Tibial nerve (tissue), 4 donors: ENCODE measurements at places on chromosomes 12 and 14. TPM values are rescaled to one million over a fixed set of nuclear protein-coding genes. Genes with fewer than 3 reads are reported as not detected.

Gene SSTR1
- 1.0 TPM for total RNA-seq

Gene PDZRN4
- total RNA-seq = 177 TPM

Gene BDKRB1
- total RNA-seq = 0.63 TPM

Gene KLRD1
- total RNA-seq = 1.3 TPM

Gene GALNT8
- total RNA-seq = 2.5 TPM

Gene CLMN
- 49.6 TPM for total RNA-seq

Gene LRTM2
- total RNA-seq = not detected

Gene TULP3
- 41.6 TPM for total RNA-seq

Gene LTBP2
- total RNA-seq = 67.1 TPM

Gene ACSM4
- total RNA-seq = not detected

Gene DYRK4
- 54.0 TPM for total RNA-seq

Gene NRL
- 4.8 TPM for total RNA-seq

Gene RNASE3
- total RNA-seq = not detected

- peaks cover 22% of the 10 kb centered on the region for H3K36me3 ChIP-seq
- H3K4me1 ChIP-seq = peaks cover 32% of the 10 kb centered on the region
- no peak overlapping the region for H3K4me3 ChIP-seq
Observed at GRCh38 chr14:24439830-24440605, 2.6 kb downstream of the SDR39U1 start.

GRCh38 chr12:120711411-120711810 is 1.2 kb downstream of the UNC119B start:
- H3K27ac ChIP-seq = peak overlapping the region; percentile 98
- H3K36me3 ChIP-seq = no peaks in the 10 kb centered on the region
- H3K4me1 ChIP-seq = peaks cover 19% of the 10 kb centered on the region

DNA sequence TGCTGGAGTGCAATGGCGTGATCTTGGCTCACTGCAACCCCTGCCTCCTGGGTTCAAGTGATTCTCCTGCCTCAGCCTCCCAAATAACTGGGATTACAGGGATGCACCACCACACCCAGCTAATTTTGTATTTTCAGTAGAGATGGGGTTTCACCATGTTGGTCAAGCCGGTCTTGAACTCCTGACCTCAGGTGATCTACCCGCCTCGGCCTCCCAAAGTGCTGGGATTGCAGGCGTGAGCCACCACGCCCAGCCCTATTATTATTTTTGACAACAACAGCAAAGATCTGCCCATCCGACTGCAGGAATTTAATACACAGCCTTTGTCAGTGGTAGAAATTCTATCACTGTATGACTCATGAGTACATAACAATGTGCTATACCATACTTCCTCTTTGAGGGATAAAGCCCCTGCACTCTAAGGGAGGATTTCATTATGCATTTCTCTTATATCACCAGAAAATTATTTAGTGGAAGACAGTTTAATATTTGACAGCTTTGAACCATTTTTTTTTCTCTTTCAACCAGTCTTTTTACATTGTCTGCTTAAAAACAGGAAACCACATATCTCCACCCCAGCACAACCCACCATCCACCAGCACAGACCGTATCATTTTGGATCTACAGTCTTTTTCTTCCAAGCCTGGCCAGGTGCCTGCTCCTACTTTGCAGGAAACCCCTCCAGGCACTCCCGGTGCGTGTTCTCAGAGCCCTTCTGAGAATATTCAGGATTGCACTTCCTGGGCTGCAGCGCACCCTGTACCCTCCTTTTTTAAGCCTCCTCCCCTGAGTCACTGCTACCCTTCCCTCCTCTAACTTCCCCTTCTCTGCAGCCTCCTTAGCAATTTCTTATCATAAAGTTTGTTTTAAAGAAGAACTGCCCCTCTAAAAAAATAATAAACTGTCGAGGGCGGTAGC is 594 bp downstream of the ARHGDIB start:
- no peaks in the 10 kb centered on the region for H3K27me3 ChIP-seq
- peak overlapping the region; percentile 18 for H3K4me3 ChIP-seq
- no peaks in the 10 kb centered on the region for H3K36me3 ChIP-seq
- DNase-seq = no peak
- peaks cover 12% of the 10 kb centered on the region for H3K4me1 ChIP-seq
- peak overlapping the region; percentile 80 for H3K27ac ChIP-seq

GRCh38 chr14:105845725-105846309 is 319.4 kb downstream of the TMEM121 start:
- no peak overlapping the region for H3K27ac ChIP-seq
- no peak overlapping the region for H3K4me3 ChIP-seq
- H3K27me3 ChIP-seq = no peaks in the 10 kb centered on the region
- no peaks in the 10 kb centered on the region for H3K4me1 ChIP-seq
- DNase-seq = no peak

DNA sequence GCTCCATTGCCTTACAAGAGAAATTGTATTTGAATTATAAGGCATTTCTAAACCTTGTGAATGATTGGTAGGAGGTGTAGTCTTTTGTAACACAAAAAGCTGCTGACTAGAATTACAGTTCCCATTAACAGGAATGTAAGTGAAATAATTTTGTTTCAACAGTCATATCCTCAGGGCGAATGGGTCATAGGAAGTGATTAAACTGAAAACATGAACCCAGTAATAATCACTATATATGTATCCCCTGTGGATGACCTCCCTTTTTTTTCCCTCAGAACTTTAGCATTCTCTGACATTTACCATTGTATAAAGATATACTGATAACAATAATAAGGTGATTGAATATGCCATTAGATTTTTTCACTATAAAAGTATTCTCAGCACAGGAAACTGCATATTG is 312.3 kb downstream of the ATP23 start:
- no peaks in the 10 kb centered on the region for H3K27me3 ChIP-seq
- H3K4me3 ChIP-seq = no peak overlapping the region
- H3K27ac ChIP-seq = no peak overlapping the region
- DNase-seq = no peak
- H3K4me1 ChIP-seq = no peaks in the 10 kb centered on the region

DNA sequence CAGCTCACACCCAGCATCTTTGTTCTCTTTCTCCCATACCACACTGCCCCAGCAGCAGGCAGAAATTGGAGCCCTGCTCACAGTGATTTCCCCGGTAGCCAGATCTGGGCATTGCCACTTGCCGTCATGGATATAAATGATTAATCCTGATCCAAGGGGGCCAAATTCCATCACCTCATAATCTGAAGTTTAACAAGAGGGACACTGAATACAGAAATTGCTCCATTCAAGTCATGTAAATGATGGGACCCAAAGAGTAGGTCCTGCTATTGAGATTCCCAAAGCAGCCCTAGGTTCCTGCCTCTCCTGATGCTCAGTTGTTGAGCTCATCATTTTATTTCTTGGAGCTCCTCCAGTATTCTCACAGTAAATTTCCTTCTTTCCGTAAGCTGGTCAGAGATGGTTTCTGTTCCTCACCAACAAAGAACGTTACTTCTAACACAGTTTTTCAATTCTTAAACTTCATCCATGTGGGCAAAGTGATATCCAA is 11.7 kb downstream of the ITPR2 start:
- no peak overlapping the region for H3K4me3 ChIP-seq
- DNase-seq = no peak
- H3K27me3 ChIP-seq = no peaks in the 10 kb centered on the region
- H3K27ac ChIP-seq = no peak overlapping the region
- no peaks in the 10 kb centered on the region for H3K4me1 ChIP-seq

DNA sequence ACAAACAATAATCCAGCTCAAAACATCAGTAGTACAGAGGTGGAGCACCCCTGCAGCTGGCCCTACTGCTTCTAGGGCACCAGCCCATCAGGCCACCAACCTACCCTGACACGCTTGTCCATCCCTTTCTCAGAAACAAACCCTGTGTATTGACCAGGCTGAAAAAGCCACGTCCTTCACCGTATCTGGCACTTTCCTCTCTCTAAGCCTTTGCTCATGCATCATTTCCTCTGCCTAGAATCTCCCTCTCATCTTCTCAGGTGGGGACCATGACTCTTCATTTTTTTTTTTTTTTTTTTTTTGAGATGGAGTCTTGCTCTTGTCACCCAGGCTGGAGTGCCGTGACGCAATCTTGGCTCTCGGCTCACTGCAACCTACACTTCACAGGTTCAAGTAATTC is 25.3 kb upstream of the FLVCR2 start:
- H3K27ac ChIP-seq = no peak overlapping the region
- no peaks in the 10 kb centered on the region for H3K27me3 ChIP-seq

GRCh38 chr14:89702073-89702875 is 252.3 kb downstream of the EFCAB11 start:
- no peaks in the 10 kb centered on the region for H3K36me3 ChIP-seq
- peaks cover 7% of the 10 kb centered on the region for H3K4me1 ChIP-seq
- peak overlapping the region; percentile 55 for H3K4me3 ChIP-seq
- no peaks in the 10 kb centered on the region for H3K27me3 ChIP-seq
- peak; percentile 6 for DNase-seq
- H3K27ac ChIP-seq = peak overlapping the region; percentile 90

DNA sequence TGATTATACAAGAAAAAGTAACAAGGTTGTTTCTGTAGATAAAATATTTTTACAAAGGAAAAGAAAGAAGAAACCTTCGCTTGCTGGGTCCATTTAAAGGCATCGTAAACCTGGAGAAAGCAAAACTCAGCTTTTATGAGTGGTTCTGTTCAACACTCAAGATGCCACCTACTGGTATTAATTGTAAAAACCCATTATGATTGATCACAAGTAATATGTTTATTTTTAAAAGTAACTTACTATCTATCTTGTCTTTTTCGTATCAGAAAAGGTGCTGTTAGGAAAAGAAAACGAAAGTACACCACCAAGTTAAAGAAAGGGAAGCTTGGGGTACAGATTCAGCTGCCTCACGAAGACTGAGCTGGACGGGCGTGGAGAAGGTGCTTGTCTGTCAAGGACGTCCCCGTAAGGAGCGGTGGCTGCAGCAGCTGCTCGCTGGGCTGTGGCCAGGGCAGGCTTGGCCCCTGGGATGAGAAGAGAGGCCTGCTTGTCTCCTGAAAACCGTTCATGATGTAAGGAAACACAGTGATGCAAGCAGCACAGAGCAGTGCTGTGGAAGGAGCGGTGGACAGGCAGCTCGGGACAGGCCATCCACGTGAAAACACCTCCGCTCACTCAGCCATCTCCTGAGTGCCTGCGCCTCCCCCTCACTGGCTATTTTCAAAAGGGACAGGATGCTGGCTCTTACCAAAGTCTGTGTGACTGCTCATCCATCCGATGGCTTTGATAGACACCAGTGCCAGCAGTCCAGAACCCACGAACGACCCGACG is 25.0 kb downstream of the SLC15A4 start:
- peaks cover 85% of the 10 kb centered on the region for H3K36me3 ChIP-seq
- DNase-seq = no peak
- H3K4me3 ChIP-seq = no peak overlapping the region
- no peak overlapping the region for H3K27ac ChIP-seq
- no peaks in the 10 kb centered on the region for H3K27me3 ChIP-seq

GRCh38 chr14:91866511-91867295 is 633 bp downstream of the TC2N start:
- peak overlapping the region; percentile 25 for H3K27ac ChIP-seq
- H3K4me1 ChIP-seq = peaks cover 7% of the 10 kb centered on the region
- peaks cover 38% of the 10 kb centered on the region for H3K36me3 ChIP-seq
- H3K4me3 ChIP-seq = no peak overlapping the region
- no peaks in the 10 kb centered on the region for H3K27me3 ChIP-seq

DNA sequence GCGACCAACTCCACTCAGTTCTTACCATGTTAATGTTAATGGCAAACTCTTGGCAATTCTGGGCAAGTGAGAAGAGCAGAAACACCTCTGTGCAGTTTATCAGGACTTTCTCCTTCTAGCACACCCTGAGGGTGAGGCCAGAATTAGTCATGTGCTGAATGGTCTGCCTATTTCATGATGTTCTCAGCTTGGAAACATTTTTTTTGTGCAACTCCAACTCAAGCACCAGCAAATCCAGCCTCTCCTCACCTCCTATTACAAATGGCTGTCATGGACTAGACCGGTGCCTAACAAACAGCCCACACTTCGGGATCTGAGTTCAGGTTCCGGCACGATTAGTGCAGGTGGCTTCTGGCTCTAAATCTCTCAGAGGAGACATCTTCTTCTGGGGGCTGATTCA is 246.0 kb downstream of the ZFP36L1 start:
- DNase-seq = no peak
- H3K27ac ChIP-seq = peak overlapping the region; percentile 86
- no peaks in the 10 kb centered on the region for H3K36me3 ChIP-seq
- peaks cover 73% of the 10 kb centered on the region for H3K4me1 ChIP-seq

DNA sequence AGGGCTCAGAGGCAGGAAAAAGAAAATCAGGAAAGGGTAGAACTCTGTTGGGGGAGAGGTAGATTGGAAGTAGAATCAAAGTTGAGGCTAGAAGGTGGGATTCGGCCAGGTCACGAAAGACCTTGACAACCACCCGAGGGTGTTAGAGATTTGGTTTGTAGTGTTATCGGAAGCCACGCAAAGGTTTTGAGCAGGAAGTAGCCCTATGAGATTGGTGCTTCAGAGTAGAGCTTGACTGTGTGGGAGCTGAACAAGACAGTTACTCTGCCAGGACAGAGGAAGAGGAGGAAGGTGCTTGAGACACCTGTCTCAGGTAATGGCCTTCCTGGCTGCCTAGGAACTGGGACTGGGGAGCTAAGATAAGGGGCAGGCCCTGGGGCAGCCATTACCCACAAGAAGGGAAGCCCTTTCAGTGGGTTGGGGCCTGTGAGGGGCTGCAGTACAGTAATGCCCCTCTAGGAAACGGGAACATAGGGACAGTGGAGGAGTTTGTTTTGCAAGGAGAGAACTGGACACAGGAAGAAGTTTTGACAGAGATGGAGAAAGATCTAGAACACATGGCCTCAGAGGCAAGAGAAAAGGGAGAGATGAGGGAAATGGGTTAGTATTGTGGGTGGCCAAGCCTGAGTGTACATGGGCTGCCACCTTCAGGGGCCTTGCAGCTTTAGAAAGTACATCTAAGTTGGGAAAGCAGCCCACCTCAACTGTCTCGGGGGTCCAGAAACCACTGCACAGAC is 73.5 kb downstream of the RIN3 start:
- H3K36me3 ChIP-seq = no peaks in the 10 kb centered on the region
- DNase-seq = no peak
- no peaks in the 10 kb centered on the region for H3K4me1 ChIP-seq
- H3K4me3 ChIP-seq = no peak overlapping the region
- H3K27me3 ChIP-seq = no peaks in the 10 kb centered on the region
- no peak overlapping the region for H3K27ac ChIP-seq

- no peaks in the 10 kb centered on the region for H3K27me3 ChIP-seq
- H3K4me1 ChIP-seq = peaks cover 18% of the 10 kb centered on the region
- H3K4me3 ChIP-seq = no peak overlapping the region
- H3K27ac ChIP-seq = no peak overlapping the region
- no peaks in the 10 kb centered on the region for H3K36me3 ChIP-seq
Observed at GRCh38 chr12:67517181-67517887, 131.2 kb upstream of the DYRK2 start.

GRCh38 chr12:106883426-106883825 is 72.3 kb upstream of the TMEM263 start:
- H3K27ac ChIP-seq = no peak overlapping the region
- H3K4me1 ChIP-seq = no peaks in the 10 kb centered on the region
- H3K27me3 ChIP-seq = no peaks in the 10 kb centered on the region
- DNase-seq = no peak
- H3K36me3 ChIP-seq = no peaks in the 10 kb centered on the region

GRCh38 chr14:77026166-77026929 is 2.2 kb downstream of the IRF2BPL start:
- DNase-seq = no peak
- H3K4me3 ChIP-seq = peak overlapping the region; percentile 93
- no peaks in the 10 kb centered on the region for H3K27me3 ChIP-seq
- peak overlapping the region; percentile 94 for H3K27ac ChIP-seq
- no peaks in the 10 kb centered on the region for H3K36me3 ChIP-seq
